ENCODE measurements at places on chromosomes 5 and 9.

GRCh38 chr5:174744896-174745295 is 20.5 kb downstream of the MSX2 start:
- DNase-seq: no peak

- no peak for DNase-seq
These were observed 2.9 kb upstream of the TGFBI start for GRCh38 chr5:136025900-136026299.

- no peak for DNase-seq
These were observed 37.3 kb upstream of the MAMDC2 start for GRCh38 chr9:70006306-70006705.

DNA sequence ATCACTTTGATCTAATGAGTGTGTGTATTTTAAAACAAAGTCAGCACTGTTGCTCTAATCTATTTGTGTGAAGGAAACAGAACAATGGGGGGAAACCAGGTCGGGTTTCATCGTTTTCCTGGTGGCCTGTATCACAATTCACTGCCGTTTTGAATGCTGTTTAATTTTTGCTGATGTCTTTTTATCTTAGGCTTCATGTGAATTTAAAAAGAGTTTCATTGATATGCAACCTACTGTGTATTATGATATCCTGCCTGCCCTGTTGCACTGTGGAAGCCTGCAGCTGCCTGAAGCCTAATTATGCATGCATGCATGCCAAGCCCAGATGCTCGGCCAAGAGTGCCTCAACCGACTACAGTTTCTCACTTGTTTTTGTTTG is 307.5 kb downstream of the ZNF608 start:
- DNase-seq: no peak

GRCh38 chr5:164671640-164672039 is 1166.2 kb downstream of the MAT2B start:
- no peak for DNase-seq

DNA sequence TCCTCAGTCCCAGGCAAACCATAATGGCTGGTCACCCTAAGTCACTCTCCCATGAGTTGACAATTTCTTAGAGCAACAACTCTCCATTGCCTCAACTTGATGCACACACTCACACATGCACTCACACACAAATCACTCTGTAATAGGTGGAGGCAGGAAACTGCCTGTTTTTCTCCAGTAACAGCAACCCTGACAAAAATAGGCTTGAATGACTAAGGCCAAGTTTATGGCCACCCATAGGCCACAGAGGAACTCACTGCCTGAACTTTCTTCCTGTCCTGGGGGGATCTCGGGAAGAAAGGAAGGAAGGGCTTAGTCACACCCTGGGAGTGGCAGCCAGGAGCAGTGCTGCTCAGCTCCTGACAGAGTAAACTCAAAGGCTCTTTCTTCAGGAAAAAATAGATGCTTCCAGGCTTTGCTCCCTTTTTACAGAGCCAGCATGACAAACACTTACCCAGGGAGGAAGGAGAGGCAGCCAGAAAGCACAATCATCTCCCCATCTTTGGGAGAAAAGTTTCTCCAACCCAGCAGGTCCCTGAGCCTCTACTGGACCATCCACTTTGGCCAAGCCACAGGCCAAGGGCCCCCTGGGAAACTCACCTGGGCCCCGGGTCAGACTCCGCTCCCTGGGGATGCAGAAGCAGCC is 368 bp downstream of the SH3TC2 start:
- peak; percentile 67 for DNase-seq

DNA sequence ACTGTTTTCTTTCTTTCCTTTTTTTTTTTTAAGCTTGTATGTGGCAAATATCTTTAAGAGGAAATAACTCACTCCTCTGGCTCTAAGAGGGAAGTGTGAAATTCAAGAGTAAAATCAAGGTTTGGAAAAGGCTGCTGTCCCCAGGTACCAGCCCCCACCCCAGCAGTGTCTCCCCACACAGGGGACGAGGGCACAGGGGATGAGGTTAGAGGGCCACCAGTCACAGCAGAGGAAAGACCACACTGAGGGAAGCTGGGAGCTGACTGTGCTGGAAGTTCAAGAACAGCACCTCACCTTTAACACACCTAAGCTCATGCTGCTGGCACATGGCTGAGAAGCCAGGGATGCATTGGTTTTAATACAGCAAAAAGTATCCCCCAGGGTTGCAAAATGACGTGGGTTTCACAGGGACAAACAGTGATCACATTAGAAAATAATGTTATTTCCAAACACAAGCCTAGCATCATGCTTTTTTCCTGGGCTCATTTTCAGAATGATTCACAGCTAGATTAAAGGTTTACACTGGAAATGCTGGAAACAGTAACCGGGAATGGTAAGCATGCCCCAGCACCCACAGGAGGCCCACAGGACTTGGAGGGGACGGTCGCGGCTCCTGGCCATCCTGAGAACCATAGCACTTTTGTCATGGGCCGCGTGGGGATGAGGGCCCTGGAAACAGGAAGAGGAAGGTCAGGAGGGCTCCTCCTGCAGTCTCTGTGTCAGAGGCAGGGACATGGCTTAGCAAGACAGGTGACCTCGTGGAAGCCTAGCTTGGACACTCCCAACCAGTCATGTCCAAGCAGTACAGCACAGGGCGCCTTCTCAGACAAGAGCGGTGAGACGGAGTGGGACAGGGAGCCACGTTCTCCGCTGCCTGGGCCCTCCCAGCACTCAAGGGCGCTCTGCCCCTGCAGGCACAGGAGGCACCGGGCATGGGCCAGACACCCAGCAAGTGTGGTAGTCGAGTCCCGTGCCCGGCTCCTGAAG is 6.9 kb downstream of the LPCAT1 start:
- DNase-seq: peak; percentile 29

- no peak for DNase-seq
These were observed 5.2 kb upstream of the GRHPR start for GRCh38 chr9:37417252-37417803.

DNA sequence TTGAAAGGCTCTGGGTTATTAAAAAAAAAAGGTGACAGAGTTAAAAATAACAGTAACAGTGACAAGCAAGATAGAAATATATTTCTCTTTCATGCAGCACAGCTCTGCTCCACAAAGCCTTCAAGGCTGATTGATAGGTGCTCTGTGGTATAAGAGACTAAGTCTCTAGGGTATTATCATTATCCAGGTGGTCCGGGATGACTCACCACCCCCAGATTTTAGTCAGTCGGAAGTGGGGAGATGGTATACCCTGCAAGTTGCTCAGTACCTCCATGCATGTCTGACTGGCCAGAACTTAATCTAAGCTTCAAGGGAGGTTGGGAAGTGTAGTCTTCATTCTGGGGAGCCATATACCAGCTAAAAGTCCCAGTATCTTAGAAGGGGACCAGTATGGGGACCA is 76.1 kb downstream of the SLC1A3 start:
- DNase-seq: no peak

Measured in amniotic stem cell (primary cell).